ENCODE measurements at places on chromosomes 4 and X.

DNA sequence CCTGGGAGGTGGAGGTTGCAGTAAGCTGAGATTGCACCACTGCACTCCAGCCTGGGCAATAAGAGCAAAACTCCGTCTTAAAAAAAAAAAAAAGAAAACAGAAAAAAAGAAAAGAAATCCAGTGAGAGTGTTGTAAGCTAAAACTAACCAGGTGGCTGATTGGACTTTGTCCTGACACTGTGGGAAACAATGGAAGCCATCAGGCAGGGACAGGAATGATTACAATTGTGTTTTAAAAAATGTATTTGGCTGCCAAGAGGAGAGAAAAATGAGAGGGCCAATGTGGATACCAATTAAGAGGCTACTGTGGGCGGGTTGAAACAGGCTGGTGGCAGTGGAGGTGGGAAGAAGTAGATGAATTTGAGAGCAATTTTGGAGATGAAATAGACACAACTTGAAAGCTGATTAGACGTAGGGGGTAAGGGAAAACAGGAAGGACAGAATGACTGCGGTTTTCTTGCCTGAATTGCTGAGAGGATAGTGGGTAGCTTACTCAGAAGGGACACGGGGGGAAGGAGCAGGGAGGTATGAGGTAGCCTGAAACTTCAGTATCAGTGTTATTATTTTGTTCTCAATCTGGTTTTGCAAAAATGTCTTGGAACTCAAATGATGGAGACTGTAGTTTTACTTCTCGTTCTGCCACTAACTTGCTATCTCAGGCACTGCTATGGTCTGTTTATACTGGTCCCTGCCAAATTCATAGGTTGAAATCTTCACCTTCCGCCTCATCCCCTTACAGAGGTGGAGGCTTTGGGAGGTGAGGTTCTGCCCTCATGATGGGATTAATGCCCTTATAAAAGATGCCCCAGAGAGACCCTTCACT is 45.6 kb upstream of the CHRNA9 start:
- H3K4me3 ChIP-seq = no peak overlapping the region
- H3K27ac ChIP-seq = peak overlapping the region; percentile 8
- no peaks in the 10 kb centered on the region for H3K27me3 ChIP-seq
- no peaks in the 10 kb centered on the region for H3K36me3 ChIP-seq
- peaks cover 19% of the 10 kb centered on the region for H3K4me1 ChIP-seq

- H3K4me1 ChIP-seq = peaks cover 22% of the 10 kb centered on the region
- no peak overlapping the region for H3K27ac ChIP-seq
- no peaks in the 10 kb centered on the region for H3K27me3 ChIP-seq
Measured at GRCh38 chr4:86283371-86283770, 76.5 kb downstream of the MAPK10 start.

DNA sequence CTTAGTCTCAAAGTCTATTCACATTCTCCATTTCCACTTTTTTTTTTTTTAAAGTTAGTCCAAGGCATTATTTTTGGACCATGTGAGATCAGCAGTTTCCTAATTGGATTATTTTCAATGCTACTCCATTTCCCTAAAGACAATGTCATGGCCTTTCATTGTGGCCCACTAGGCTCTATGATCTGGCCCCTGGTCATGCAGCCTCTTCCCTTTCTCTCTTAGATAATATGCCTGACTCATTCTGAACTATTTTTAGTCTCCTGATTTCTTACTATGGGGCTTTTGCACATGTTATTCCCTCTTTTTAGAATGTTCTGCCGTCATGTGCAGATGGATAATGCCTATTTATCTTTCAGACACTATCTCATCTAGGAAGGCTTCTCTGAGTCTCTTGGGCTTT is 157.3 kb downstream of the TMA16 start:
- no peak overlapping the region for H3K4me3 ChIP-seq
- no peaks in the 10 kb centered on the region for H3K4me1 ChIP-seq
- no peaks in the 10 kb centered on the region for H3K27me3 ChIP-seq
- no peak overlapping the region for H3K27ac ChIP-seq

- DNase-seq = no peak
- H3K27ac ChIP-seq = peak overlapping the region; percentile 44
- peaks cover 10% of the 10 kb centered on the region for H3K36me3 ChIP-seq
Measured at GRCh38 chr4:166972071-166972470, 262.2 kb downstream of the SPOCK3 start.

DNA sequence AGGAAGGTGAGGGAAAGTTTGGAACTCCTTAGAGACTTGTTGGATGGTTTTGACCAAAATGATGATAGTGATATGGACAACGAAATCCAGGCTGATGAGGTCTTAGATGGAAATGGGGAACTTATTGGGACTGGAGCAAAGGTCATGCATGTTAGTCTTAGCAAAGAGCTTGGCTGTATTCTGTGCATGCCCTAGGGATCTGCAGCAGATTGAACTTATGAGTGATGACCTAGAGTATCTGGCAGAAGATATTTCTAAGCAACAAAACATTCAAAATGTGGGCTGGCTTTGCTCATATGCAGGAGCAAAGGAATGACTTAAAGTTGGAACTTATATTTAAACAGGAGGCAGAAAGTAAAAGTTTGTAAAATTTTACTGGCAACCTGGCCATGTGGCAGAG is 489.3 kb upstream of the DIPK2B start:
- no peak overlapping the region for H3K4me3 ChIP-seq
- no peak overlapping the region for H3K27ac ChIP-seq
- no peak for DNase-seq
- no peaks in the 10 kb centered on the region for H3K27me3 ChIP-seq
- H3K36me3 ChIP-seq = no peaks in the 10 kb centered on the region

GRCh38 chr4:162497564-162498167 is 333.9 kb upstream of the FSTL5 start:
- peaks cover 11% of the 10 kb centered on the region for H3K27me3 ChIP-seq
- no peak for DNase-seq
- no peak overlapping the region for H3K27ac ChIP-seq
- no peaks in the 10 kb centered on the region for H3K4me1 ChIP-seq

GRCh38 chr4:71558248-71558647 is 219.4 kb downstream of the SLC4A4 start:
- no peak for DNase-seq
- H3K4me1 ChIP-seq = peaks cover 5% of the 10 kb centered on the region
- H3K36me3 ChIP-seq = no peaks in the 10 kb centered on the region
- H3K27me3 ChIP-seq = no peaks in the 10 kb centered on the region
- no peak overlapping the region for H3K27ac ChIP-seq

GRCh38 chr4:103482471-103482870 is 237.3 kb downstream of the TACR3 start:
- no peak for DNase-seq
- peaks cover 4% of the 10 kb centered on the region for H3K4me1 ChIP-seq
- H3K27me3 ChIP-seq = no peaks in the 10 kb centered on the region

- H3K27me3 ChIP-seq = no peaks in the 10 kb centered on the region
- peak overlapping the region; percentile 99 for H3K27ac ChIP-seq
- no peak for DNase-seq
- H3K4me3 ChIP-seq = peak overlapping the region; percentile 47
Measured at GRCh38 chrX:49309401-49309981, 6.0 kb downstream of the GAGE10 start.

- H3K4me3 ChIP-seq = no peak overlapping the region
- no peaks in the 10 kb centered on the region for H3K36me3 ChIP-seq
- no peaks in the 10 kb centered on the region for H3K4me1 ChIP-seq
- no peaks in the 10 kb centered on the region for H3K27me3 ChIP-seq
- H3K27ac ChIP-seq = no peak overlapping the region
Measured at GRCh38 chr4:113901994-113902787, 77.3 kb downstream of the ARSJ start.

GRCh38 chr4:1795299-1796195 is 2.5 kb downstream of the FGFR3 start:
- no peak overlapping the region for H3K27ac ChIP-seq
- no peaks in the 10 kb centered on the region for H3K4me1 ChIP-seq
- H3K4me3 ChIP-seq = peak overlapping the region; percentile 59
- H3K27me3 ChIP-seq = peaks cover 8% of the 10 kb centered on the region
- no peak for DNase-seq

DNA sequence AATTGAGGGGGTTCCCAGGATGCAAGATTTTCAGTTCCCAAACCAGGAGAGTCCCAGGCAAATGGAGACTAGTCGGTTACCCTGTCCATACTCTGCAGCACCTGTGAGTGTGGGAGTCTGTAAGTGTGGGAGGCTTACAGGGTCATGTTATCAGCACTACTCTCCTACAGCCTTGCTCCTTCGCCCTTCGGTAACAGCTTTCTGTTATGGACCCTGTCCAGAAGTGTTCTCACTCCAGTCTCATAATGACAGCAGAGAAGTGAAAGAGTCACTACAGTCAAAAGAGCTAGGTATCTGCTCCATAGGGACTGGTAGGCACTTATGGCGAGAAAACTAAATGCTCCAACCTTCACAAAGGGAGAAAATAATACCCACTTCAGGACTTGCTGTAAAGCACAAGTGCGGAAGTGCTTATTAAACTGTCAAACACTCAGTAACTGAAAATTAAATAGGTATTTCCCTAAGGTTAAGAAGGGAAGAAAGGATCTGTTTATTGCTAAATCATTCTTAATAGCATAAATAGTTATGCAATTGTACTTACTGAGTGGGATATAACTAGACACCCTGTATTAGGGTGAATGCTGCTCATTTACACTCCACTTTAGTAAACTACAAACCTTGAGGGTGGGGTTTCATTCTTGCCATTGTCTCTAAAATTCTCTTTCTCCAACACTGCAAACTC is 2.7 kb upstream of the ADH7 start:
- DNase-seq = no peak
- peak overlapping the region; percentile 54 for H3K27ac ChIP-seq
- H3K4me1 ChIP-seq = peaks cover 3% of the 10 kb centered on the region
- H3K4me3 ChIP-seq = no peak overlapping the region
- no peaks in the 10 kb centered on the region for H3K36me3 ChIP-seq
- no peaks in the 10 kb centered on the region for H3K27me3 ChIP-seq
